ENCODE measurements at places on chromosomes 7 and 10.

DNA sequence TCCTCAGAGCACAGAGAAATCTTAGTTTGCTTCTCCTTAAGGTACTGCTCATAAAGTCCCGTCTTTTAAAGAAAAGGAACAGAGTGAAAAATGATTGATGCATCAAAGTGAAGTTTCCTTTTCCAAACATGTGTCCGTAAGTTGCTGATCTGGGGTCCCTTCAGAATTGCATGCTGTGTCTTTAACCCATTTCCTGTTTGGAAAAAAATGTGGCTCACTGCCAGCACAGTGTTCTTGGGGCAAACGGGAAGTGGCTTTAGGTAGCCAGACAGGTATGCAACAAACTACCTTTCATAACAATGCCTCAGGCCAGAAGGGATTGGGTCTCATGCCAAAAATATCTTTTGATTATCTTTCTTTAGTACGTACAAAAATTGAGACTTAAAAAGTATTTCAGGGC, 50.9 kb downstream of the TFAM start:
- DNase-seq: peak; percentile 95

DNA sequence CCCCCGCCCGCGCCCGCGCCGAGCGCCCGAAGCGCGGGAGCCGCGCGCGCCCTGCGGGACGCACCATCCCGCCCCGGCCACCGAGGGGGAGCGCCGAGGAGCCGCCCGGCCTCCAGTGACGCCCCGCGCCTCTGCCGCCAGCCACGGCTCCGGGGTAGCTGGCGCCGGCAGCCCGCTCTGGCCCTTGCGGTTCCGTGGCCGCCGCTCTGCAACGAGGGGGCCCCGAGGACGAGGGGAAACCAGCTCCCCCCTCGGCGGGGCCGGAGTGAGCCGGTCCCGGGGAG, at the start of gene PAXIP1:
Gene PAXIP1, minus strand, starts transcription at position 33 of the 284 bp plus-strand sequence. CDS start 195 bp downstream, outside the sequence.
- DNase-seq: peak; percentile 71

- no peak for DNase-seq
Observed at GRCh38 chr10:66684581-66684980, 241.3 kb upstream of the LRRTM3 start.

GRCh38 chr10:33410860-33411234, 76.4 kb upstream of the NRP1 start:
- no peak for DNase-seq

DNA sequence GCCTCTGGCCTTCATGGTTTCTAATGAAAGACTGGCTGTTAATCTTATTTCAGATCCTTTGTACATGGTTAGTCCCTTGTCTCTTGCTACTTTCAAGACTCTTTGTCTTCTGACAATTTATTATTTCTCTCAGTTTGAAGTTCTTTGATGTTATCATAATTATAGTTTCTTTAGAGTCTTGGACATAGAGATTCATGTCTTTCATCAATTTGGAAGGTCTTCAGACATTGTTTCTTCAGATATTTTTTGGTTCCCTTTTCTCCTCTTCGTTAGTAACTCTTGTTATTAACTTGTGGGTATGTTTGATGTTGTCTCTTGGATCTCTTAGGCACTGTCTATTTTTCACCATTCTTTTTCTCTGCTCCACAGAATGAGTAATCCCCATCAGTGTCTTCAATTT, 8.7 kb downstream of the ZNF37A start:
- no peak for DNase-seq

DNA sequence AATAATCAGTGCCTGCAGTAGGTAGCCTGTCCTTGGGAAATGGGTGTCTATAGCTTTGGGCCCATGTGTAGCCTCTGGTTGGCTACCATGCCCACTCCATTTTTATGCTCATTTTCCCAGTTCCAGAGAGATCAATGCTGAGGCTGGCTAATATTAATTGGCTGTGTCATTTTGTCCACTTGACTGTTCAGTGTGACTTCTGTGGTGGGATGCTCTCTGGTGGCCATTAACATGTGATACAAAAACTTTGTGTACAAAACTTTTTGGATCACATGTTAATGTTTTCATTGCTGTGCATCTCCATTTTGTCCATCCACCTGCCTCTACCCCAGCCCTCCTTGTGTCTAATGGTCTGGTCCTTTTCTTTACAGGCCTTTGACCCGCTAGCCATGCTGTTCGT, 22.7 kb downstream of the VIM start:
- no peak for DNase-seq

DNA sequence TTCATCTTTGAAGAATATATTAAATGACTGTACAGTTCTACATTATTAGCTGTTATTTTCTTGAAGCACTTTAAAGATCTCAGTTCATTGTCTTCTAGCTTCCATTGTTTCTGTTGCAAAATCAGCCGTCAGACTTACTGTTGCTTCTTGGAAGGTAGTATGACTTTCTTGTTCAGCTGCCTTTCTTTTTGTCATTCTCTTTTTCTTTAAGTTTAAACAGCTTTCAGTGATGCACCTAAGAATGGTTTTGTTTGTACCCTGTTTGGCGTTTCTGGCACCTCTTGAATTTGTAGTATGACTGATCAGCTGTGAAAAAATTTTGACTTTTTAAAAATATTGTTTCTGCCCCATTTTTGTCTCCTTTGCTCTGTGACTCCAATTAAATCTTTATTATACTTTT, 9.3 kb downstream of the MKLN1 start:
- DNase-seq: no peak

GRCh38 chr10:83991986-83992753, 147.1 kb upstream of the GHITM start:
- DNase-seq: peak; percentile 69

DNA sequence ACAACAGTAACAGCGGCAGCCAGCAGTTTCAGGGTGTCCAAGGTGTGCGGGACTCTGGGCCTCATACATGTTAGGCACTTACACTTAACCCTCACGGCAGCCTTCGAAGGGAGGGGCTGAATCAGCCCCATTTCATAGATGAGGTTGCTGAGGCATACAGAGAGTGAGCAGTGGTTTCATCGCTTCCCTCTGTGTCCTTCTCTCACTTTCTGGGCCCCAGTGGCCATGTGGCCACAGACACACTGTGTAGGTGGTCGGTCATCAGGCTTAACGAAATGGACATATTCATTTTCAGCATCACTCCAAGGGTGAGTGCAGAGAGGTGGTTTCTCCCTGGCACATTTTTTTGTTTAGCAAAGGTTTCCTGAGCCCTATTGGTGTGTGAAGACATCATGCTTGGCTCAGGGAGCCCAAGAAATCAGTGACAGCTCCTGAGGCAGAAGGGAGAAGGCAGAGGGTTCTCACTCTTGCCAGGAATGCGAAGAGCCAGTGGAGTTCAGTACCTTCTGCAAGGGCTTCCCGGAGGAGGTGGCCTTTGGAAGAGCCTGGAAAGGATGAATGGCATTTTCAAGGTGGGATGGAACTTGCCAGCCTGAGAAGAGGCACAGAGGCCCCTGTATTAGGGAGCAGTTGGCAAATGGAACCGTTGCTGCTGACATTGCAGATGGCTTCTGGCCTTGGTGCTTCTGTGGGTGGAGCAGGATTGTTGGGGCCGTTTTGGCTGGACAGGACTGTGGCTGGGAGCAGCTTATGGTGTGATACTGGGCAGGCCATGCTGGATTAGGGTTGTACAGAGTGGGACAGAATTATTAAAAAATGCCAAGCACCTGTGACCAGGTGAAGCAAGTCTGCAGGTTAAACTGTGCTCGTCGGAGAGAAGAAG, 61.7 kb upstream of the PPIF start:
- DNase-seq: no peak

DNA sequence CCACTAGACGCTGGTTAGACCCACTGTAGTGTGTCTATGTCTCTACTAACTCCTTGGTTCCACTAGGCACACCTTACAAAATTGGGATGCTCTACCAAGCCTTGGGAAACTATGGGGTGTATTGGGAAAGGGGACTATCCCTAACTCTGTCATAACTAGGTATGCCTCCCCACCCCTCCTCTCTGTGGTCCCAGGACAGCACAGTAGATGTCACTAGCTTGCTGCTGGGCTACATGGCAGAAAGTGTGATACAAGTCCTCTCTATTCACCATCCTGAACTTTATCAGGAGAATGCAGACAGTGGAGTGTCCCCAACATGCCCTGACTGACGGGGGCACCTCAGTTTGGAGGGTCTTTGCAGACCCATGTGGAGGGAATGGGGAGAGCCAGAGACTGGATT, 30.3 kb upstream of the TMEM273 start:
- no peak for DNase-seq

GRCh38 chr10:20890491-20891337, 6.4 kb downstream of the NEBL start:
- DNase-seq: no peak

DNA sequence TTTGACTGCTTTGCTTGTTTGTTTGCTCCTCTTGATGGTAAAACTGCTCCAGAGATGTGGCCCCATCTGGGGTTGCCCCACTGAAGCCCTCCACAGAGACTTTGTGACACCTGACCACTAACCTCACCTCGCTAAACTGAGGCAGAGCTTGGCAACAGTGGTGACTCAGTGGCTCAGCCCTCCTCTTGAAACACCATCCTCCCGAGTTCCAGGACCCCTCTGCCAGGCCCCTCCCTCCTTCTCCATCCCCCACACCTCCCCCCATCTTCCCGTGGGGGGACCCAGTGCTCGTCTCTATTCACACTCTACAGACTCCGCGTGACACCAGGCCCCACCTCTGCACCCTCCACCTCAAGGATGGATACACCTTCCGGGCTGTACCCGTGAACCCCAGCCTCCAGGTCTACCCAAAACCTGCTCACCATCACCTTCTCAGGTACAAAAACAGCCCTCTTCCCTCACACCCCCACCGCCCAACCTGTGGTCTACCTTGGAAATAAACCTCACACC, 19.0 kb upstream of the RET start:
- DNase-seq: no peak

GRCh38 chr10:110744782-110745181, 100.6 kb downstream of the RBM20 start:
- no peak for DNase-seq

DNA sequence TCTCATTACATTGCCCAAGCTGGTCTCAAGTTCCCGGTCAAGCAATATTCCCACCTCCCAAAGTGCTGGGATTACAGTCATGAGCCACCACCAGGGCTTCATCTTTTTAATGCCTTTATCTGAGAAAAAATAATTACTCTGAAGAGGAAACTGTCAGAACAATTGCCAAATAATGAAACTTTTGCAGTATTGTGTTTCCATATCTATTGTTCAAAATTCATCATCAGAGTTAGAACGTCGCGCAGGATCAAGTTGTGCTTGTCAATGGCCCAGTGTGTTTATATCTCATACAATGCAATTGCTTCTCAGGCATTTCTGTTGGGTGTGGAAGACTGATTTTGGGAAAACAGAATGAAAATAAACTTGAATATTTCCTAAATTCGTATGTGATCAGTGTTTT, 143.1 kb downstream of the ARID5B start:
- no peak for DNase-seq

- peak; percentile 64 for DNase-seq
Observed at GRCh38 chr7:64183126-64183742, 23.8 kb upstream of the ZNF735 start.

DNA sequence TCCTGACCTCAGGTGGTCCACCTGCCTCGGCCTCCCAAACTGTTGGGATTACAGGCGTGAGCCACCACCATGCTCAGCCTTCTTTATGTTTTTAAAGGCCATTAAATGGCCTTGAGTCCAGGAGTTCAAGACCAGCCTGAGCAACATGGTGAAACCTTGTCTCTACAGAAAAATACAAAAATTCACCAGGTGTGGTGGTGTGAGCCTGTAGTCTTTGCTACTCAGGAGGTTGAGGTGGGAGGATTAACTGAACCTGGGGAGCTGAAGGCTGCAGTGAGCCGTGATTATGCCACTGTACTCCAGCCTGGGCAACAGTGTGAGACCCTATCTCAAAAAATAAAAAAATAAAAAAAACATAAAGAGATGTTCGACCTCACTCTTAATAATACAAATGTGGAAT, 11.0 kb downstream of the SMO start:
- DNase-seq: no peak

- no peak for DNase-seq
Observed at GRCh38 chr10:26755443-26755903, 58.0 kb downstream of the PDSS1 start.

- no peak for DNase-seq
Observed at GRCh38 chr10:70742537-70743429, 42.4 kb downstream of the TBATA start.

DNA sequence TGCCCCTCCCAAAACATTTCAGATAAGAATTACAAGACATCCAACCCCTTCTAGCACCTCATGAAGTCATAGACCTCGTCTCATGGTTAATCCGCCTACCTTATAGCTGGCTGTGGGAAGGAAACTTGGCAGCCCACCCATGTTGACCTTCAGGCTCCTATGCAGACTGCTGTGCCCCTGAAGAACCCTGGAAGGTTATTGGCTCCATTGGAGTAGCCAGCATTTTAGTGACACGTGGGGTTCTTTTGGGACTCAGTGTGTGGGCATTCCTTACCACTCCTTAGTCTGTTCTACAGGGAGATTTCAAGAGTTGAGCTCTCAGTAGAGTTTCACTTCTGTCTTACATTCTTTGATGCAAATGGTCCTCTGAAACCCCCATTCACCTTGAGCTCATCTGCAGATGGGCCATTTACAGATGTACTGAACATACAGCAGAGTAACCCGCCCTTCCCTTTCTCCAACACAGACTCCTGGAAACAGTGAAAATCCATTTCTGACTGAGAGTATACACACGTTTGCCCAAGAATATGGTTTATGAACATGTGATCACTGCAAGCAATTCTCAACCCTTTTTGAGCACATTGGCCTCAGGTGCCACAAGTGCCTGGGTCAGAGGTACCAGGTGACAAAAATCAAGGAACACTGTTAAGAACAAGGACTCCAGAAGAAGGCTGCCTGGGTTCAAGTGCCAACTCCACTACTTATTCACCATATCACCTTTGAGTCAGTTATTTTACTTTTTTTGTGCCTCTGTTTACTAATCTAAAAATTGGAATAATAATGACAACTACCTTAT, 54.0 kb upstream of the HECW1 start:
- peak; percentile 32 for DNase-seq

GRCh38 chr10:78770167-78771090, 298.3 kb upstream of the ZMIZ1 start:
- no peak for DNase-seq

DNA sequence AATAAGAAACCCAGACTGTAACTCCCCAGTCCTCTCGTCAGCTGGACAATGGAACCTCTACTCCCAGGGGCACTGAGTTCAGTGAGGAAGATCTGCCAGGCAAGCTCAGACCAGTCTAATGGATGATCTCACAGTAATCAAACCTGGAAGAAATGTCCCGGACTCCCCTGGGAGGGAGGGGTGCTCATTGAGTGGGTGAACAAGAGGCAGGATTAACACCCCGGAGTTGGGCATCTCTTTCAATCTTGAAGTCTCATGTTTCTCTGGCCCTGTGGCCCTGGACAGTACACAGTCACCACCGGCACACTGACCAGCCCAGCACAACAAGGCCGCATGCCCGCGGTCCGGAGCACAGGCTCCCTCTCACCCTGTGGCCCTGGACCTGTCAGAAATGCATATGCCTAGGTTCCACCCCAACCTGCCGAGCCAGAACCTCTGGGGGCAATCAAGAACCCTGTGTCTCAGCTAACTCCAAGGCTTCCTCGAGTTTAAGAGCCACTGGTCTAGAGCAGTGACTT, 27.8 kb downstream of the CXCL12 start:
- no peak for DNase-seq
